ENCODE measurements at places on chromosomes 13 and 19. TPM values are rescaled to one million over a fixed set of nuclear protein-coding genes. Genes with fewer than 3 reads are reported as not detected.

The MRPL57 gene
- 33.5 TPM for total RNA-seq

GRCh38 chr13:90787007-90787406, 560.5 kb upstream of the MIR17HG start:
- H3K4me1 ChIP-seq, result no peaks in the 10 kb centered on the region
- no peaks in the 10 kb centered on the region for H3K36me3 ChIP-seq
- H3K27ac ChIP-seq, result no peak overlapping the region
- no peak for DNase-seq
- H3K27me3 ChIP-seq, result no peaks in the 10 kb centered on the region

GRCh38 chr19:5950741-5951140, 27.2 kb downstream of the RANBP3 start:
- DNase-seq, result no peak
- H3K27ac ChIP-seq, result no peak overlapping the region
- H3K4me3 ChIP-seq, result no peak overlapping the region
- peaks cover 30% of the 10 kb centered on the region for H3K36me3 ChIP-seq

DNA sequence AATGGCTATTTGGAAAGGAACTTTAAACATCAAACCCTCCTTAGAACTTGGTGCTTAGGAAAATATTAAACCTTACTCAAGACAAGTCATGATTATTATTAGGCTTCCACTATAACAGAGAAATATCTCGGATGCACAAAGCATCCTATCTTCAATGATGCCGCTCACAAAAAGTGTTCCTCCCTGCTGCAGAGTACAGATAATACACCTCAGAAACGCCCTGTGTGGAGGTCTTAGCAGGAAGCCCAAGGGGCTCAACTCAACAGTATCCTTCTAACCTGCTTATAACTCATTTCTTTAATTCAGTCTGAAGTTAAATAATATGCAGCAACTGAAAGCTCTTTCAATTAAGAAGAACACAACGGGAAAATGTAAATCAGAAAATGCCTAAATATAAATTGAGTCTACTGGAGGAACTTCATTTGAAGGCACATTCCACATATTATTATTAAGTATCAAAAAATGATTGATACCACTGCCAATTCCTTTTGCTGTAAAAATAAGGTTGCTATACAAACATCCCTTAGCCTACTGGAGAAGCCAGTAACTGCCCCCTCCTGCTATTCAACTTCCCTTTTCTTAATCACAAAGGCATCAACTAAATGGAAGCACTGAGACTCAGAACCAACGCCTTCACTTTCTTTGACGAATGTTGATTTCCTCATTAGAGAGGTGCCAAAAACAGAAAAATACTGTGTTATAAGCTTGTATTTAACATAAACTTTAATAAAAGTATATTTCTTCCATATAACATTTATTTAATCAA, 12.0 kb downstream of the ELF1 start:
- peak overlapping the region; percentile 43 for H3K4me3 ChIP-seq
- peaks cover 15% of the 10 kb centered on the region for H3K36me3 ChIP-seq
- DNase-seq, result no peak
- H3K4me1 ChIP-seq, result peaks cover 31% of the 10 kb centered on the region
- peak overlapping the region; percentile 25 for H3K27ac ChIP-seq

GRCh38 chr19:30122431-30122830, 180.4 kb downstream of the URI1 start:
- no peak for DNase-seq
- no peaks in the 10 kb centered on the region for H3K27me3 ChIP-seq
- no peak overlapping the region for H3K27ac ChIP-seq
- no peaks in the 10 kb centered on the region for H3K36me3 ChIP-seq
